ENCODE measurements at places on chromosomes 2 and 18. TPM values are rescaled to one million over a fixed set of nuclear protein-coding genes. Genes with fewer than 3 reads are reported as not detected.

- DNase-seq, result no peak
These were observed 69.8 kb upstream of the TCF4 start for GRCh38 chr18:55657572-55658331.

DNA sequence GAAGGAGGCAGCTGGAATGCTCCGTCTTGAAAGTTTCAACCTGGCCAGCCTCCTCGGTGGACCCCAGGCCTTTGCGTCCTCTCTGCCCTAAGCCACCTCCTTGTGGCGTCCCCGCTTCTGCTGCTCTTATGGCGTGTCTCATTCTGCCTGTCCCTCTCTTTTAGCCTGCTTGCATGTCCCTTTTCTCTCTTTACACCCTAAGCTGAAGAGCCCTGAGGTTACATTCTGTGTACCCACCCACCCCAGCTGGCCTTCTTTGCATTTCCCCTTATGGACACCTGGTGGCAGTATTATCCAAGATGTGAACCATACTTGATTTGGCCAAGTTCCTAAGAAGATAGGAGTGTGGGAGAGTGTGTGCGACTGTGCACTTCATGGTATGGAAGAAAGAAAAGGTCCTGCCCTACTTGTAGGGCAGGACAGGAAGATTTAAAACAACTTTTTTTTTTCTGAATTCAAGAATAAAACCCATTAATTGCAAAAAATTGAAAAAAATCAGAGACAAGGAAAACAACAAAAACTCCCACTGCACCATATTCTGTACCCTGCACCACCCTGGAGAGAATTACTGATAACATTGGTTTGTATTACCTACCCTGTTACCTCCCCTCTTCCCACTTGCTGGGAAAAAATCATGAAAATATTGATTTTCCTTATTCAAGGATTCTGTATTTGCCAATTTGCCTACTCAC is 77.4 kb downstream of the DYSF start:
- DNase-seq, result no peak

DNA sequence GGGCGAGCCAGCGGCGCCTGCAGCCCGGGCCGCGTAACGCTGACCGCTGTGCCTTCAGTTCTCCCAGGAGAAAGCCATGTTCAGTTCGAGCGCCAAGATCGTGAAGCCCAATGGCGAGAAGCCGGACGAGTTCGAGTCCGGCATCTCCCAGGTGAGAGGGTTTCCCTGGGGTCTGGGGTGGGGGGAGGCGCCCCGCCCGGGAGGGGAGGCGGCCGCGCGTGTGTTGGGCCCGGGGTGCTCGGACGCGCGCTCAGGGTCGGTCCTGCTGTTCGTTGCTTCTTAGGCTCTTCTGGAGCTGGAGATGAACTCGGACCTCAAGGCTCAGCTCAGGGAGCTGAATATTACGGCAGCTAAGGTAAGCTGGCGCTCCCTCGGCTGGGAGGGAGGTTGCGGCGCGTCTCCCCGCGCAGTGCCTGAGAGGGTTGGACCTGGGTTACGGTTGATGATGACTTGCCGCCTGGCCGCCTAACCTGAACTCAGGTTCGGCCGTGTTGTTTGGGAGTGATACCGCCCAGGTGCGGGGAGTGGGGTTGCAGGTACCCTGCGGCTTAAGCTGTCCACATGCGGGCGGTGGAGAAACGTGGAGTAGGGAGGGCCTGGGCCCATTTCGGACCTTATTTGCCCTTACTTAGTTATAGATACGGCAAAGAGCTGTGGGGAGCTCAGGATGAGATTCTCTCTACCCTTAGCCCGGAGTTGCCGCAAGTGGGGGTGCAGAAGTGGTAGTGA is 638 bp downstream of the RPS7 start:
- peak; percentile 37 for DNase-seq

ITPRIPL1 gene
- 1.2 TPM for polyA plus RNA-seq

- no peak for DNase-seq
These were observed 2.9 kb upstream of the FAM124B start for GRCh38 chr2:224404796-224405195.

DNA sequence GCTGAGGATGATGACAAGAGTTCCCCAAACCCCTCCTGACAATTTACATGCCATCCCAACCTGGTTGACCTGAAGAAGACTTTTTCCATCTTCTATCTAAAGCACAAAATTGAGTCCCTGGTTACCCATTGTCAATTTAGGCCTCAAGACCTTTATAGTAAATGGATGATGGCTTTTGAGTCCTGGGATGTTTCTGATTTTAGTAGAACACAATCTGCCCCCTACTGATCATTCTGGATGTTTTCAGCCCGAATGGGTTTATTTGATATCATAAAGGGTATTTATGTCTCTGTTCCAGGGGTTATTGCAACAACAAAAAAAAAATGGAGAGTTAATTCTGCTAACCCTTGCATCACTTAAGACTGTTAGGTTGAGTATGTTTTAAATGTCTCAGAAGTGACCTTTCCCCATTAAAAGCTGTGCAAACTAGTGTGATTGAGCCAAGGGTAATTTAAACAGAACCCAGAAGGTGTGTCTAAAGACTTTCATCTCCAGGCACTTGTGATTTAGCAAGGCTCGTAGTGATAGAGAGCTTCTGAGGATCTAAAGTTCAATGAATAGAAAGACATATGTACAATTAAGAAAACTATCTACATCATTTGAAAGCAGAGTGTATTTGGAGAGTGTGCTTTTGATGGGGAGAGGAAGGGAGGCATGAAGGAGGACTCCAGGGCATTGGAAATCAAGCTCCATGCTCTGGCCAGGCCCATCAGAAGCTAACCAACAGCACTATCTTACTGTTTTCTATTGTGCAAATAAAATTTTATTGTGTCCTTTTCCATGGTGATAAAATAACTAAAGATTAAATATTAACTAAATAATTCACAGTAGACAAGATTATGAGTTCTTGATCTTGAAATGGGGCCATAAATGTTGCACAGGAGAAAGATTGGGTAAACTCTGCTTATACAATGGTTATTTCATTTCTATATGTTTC is 96.6 kb upstream of the NOSTRIN start:
- DNase-seq, result no peak

Measured in ovary (tissue), 10 donors.